ENCODE measurements at places on chromosomes 7 and 10.

DNA sequence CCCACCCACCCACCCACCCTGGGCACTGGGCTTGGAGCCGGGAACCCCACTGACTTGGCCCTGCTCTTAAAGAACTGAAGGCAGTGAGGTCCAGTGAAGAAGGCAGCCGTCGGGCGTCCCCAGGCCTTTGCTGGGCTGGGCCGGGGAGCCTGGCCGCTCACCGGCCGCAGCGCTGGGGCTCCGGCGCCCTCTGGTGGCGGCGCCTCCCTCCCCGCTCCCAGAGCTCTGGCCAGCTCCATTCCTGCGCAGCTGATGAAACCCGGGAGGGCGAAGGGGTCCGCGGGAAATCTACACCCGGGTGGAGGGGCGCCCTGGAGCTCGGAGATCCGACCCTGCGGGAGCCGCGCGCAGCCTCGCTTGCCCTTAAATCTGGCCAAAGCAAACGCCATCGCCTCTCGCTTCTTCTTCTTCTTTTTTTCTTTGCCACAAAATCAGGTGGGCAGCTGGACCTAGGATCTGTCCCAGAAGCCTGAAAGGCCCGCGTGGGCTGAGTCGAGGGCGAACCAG, 1.7 kb upstream of the CXCL12 start:
- DNase-seq = peak; percentile 67

GRCh38 chr7:22628112-22628511, 98.9 kb upstream of the IL6 start:
- no peak for DNase-seq

DNA sequence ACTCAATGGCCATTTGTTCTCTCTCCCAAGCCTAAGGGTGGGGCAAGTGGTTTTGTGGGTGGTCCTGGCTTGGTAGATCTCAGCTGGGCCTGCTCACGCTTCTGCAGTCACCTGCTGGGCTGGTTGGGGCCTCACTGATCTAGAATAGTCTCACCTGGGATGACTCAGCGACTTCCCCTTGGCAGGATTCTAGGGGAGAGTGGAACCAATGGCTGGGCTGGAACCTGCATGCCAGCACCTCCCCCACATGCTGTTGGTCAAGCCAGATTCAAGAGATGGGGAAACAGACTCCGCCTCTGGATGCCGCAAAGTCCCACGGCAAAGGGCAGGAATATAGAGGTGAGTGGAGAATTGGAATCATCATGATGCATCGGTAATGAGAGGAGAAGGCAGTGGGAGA, 292.9 kb upstream of the NPVF start:
- DNase-seq = no peak

DNA sequence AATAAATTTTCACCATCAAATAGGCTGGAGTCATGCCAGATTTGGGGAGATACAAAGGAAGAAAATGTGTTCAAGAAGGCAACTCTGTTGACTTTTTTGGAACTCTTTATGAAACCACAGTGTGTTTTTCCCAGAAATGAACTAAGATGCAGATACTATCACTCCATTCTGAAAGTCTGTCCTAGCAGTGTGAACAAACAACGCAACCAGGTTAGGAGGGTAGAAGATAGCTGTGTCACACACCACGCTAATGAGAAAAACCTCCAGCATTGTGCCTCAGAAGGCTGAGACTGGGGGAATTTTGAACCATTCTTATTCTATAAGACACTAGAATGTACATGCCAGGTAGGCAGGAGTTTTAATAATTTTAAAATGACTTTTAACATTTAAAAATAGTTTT, 15.9 kb upstream of the ATP6V0A4 start:
- DNase-seq = no peak

- no peak for DNase-seq
These were observed 53.9 kb downstream of the WIPF3 start for GRCh38 chr7:29860186-29860585.

DNA sequence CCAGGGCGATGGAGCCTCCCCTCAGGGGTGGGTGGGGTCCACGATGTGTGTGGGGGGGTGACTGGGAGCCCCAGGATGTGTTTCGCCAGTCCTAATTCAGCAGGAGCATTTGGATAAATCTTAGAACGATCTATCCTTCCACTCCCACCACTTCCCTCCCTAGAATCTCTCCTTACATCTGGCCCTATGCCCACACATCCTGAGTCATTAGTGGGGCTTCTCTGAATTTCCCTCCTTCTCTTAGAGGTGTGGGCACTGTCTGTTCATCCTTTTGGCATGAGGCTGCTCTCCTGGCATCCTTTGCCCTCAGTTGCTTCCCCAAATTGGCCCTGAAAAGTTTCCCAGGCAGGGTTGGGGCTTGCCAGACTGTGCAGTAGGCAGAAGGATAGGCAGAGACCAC, 1.6 kb downstream of the GHRHR start:
- DNase-seq = no peak

GRCh38 chr10:70964245-70964644, 75.9 kb upstream of the PCBD1 start:
- no peak for DNase-seq

DNA sequence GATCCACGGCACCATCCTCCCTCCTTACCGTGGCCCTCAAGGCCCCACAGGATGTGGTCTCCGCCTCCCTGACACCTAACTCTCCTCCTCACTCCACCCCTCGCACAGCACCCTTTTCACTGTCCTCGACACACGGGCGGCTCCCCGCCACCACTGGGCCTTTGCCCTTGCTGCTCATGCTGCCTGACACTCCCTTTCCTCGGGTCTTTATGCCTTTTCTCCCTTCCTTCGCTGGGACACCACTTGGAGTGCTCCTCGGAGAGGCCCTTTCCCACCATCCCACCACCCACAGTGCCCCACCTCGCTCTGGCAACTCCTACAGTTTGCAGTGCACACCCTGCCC, 7.9 kb upstream of the INMT start:
- DNase-seq = no peak

DNA sequence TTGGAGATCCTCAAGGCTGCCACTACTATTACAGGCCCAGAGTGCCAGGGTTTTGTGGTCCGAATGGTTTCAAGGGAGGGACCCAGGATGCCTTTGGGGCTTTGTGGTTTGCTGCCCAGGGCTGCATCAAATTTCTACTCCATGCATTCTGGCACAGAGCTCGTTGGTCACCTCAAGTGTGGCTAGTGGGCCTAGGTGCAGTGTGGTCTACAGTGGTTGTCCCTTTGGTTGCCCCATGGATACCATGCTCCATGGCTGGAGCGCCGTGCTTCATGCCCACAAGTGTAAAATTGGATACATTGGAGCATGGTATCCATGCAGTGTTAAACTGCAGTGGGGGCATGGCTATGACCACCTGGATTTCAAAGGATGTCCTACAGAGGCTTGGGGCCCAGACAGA, 5.4 kb upstream of the PRF1 start:
- no peak for DNase-seq

GRCh38 chr10:116683166-116683565, 59.2 kb downstream of the HSPA12A start:
- no peak for DNase-seq

GRCh38 chr7:134885967-134886352, 100.3 kb upstream of the AGBL3 start:
- DNase-seq = peak; percentile 87

DNA sequence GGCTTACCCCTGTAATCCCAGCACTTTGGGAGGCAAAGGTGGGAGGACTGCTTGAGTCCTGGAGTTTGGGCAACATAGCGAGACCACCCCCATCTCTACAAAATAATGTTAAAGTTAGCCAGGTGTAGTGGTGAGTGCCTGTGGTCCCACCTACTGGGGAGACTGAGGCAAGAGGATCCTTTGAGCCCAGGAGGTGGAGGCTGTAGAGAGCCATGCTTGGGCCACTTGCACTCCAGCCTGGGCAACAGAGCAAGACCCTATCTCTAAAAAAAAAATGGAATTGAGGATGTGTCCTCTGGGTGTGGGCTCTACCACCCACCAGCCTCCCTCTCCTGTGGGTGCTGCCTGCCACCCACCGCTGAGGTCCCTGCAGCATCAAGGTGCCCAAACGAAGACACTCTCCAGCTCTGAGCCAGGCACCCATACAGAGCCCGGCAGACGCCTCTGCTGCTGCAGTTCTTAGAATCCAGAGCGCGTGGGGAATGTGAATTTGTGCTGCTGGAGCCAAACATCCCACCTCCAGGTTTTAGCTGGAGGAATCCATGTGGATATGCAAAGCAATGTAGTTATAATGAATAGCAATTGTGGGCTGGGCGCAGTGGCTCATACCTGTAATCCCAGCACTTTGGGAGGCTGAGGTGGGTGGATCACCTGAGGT, 176.0 kb upstream of the TNRC18 start:
- DNase-seq = no peak

- DNase-seq = no peak
These were observed 18.6 kb downstream of the RABGEF1 start for GRCh38 chr7:66758950-66759628.

GRCh38 chr7:38903057-38903456, 5.9 kb downstream of the VPS41 start:
- no peak for DNase-seq

- no peak for DNase-seq
These were observed 285.1 kb upstream of the SP8 start for GRCh38 chr7:21071561-21072501.

GRCh38 chr7:2776401-2776800, 67.7 kb downstream of the GNA12 start:
- no peak for DNase-seq

DNA sequence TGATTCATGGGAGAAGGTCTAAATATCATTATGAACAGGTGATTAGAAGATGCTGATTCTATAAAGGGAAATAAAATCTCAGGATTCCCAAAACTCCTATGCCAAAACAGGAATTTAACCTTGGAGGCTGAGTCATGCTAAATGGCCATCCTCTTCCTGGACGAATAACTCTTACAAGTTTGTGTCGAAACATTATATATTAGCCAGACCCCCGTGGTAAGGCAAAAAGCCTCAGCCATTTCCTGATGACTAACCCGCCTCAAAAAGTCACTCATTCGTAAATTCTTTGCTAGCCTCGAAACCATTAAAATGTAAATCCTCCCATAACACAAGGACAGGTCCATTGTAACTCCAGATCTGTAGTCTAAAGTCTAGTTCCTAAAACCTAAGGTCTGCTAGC, 32.0 kb downstream of the CUL2 start:
- peak; percentile 93 for DNase-seq

DNA sequence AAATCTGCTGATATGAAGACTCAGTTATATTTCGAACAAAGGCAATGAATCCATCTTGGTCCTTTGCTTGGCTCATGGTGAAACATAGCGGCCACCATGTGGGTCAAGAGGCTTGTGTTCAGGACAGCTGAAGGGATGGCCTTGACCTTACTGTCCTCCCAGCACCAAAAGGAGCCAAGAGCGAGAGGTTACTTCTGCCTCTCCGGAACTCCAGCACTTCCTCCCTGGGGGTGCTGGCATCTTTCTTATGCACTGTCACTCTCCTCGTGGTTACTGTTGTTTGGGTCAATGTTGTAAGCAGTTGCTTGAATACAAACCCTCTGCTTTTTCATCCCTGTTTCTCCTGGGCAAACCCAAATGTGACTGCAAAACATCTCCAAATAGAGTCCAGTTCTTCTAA, 100.6 kb downstream of the RBM20 start:
- no peak for DNase-seq

- no peak for DNase-seq
These were observed 3.4 kb downstream of the KLHL7 start for GRCh38 chr7:23108995-23109394.

DNA sequence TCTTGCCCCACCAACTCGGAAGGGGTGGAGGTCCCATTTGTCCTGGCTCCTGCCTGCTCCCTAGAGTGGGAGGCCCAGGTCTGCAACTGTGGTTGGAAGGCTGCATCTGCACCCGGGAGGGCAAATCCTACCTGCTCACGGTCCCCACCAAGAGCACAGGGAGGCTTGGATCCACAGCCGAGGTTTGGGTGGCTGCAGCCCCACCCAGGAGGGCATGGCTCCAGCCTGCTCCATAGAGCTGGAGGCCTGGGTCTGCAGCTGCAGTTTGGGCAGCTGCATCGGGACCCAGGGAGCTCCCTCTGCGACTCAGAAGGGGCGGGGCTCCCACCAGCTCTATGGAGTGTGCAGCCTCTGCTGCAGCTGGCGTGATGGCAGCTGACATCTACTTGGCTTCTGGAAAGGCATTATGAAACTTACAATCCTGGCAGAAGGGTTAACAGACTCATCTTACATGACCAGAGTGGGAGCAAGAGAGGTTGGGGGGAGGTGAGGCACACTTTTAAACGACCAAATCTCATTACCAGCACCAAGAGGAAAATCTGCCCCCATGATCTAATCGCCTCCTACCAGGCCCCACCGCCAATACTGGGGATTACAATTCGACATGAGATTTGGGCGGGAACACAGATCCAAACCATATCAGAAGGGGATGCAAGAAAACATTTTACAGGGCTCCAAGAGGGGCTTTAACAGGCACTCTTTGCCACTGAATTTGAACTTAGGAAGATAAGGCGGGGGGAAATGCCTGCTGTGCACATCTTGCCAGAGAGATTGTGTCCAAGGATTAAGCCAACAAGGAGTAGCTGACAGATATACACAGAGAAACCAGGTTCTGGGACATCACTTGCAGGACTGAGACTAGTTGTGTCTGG, 8.2 kb upstream of the BLVRA start:
- no peak for DNase-seq

GRCh38 chr10:51079766-51080165, 5.5 kb downstream of the PRKG1 start:
- DNase-seq = no peak

DNA sequence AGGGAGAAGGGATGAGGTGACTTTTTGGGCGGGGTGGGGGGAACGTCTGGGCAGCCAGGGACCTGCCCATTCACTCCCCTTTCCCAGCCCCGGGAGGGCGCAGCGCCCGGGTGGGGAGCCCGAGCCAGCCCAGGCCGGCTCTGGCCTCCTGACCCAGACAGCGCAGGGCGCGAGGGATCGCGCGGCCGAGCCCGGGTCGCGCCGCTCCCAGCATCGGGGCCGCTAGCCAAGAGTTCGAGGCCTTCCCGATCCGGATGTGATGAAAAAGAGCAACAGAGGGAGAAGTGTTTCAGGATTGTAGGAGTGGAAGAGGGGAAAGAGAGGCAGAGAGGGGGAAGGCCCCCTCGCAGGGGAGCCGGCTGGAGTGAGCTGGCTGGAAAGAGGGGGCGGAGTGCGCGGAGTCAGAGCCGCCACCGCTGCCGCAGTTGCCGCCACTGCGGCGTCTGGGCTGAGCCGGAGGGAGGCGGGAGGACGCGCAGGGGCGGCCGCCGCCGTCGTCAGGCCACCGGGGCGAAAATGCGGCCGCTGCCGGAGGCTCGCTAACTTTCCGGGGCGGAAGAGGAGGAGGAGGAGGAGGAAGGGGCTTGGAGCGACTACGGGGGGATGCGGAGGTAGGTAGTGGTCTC, at the start of gene MDFIC:
Gene MDFIC (plus strand): TSS at position 69 of the 626 bp plus-strand sequence. CDS start 940 bp downstream, outside the sequence.
- peak; percentile 61 for DNase-seq

- no peak for DNase-seq
These were observed 192.2 kb downstream of the CAMK1D start for GRCh38 chr10:12541446-12542067.

- DNase-seq = no peak
These were observed 25.7 kb downstream of the MYO3A start for GRCh38 chr10:25959540-25960232.

All from AG10803 (cell line).